ENCODE measurements at places on chromosomes 6 and 20. TPM values are rescaled to one million over a fixed set of nuclear protein-coding genes. Genes with fewer than 3 reads are reported as not detected.

SIRPD gene
- not detected for total RNA-seq

DNA sequence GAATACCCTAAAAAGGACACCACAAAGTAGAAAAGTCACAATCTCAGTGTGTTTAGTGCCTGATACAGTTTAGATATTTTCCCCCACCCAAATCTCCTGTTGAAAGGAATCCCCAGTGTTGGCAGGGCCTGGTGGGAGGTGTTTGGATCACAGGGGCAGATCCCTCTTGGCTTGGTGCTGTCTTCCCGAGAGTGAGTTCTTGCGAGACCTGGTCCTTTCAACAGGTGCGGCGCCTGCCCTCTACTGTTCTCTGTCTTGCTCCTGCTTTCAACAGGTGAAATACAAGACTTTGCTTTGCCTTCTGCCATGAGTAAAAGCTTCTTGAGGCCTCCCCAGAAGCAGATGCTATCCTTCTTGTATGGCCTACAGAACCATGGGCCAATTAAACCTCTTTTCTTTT, 534.3 kb upstream of the NRSN1 start:
- DNase-seq = no peak

- DNase-seq = no peak
Observed at GRCh38 chr6:11245381-11246256, 13.2 kb upstream of the NEDD9 start.

DNA sequence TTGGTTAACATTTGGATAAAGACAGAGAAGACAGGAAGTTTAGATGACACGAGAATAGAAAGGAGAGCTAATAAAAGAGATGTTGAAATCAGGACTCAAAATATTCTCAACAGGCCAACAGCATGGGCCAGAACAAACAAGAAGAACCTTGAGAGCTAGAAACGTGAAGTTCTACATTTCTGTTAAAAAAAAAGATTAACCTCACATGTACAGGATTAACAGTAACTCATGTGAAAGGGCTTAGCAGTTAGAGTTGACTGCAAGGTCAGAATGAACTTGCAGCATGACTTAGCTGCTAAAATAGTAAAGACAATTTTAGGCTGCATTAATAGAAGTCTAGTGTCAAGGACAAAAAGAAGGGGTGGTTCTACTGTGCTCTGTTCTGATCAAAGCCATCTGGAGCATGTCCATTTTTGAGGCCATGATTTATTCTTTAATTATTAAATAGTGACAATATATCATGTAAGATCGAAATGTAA, 331.1 kb upstream of the HSF2 start:
- no peak for DNase-seq

DNA sequence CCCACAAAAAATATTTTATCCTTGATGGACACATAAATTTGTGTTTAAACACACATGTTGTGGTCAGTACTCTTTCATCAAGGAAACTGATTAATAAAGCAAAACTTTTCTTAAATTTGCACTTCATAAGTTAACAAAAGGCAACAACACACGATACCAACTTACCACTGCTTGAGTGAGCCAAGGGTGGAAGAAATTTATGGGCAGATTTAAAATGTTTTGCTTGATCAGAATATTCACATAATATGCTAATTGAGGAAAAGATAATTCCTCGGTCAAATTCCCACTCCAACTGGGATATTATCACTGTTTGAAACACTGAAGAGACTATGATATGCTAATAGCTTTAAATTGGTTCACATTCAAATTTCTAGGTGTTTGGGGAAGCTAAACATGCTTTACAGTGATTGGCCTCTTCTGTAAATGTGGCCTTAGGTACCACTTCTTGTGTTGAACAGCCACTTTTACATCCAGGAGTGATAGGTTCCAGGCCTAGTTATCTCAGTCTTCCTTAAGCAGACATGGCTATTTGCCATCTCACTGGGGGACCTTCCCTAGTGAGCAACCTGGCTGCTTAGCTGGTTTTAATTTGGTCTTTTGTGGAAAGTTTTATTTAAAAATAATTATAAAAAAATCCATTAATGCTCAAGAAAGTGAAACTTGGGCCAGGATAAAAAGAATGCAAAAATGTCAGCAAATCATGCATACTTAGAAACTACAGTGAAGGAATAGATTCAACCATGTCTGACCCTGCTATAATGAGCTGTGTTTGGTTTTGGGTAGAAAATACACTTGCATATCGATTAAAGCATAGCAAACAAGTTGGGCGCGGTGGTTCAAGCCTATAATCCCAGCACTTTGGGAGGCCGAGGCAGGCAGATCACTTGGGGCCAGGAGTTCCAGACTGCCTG, 221.2 kb upstream of the MAP3K7 start:
- DNase-seq = no peak

DNA sequence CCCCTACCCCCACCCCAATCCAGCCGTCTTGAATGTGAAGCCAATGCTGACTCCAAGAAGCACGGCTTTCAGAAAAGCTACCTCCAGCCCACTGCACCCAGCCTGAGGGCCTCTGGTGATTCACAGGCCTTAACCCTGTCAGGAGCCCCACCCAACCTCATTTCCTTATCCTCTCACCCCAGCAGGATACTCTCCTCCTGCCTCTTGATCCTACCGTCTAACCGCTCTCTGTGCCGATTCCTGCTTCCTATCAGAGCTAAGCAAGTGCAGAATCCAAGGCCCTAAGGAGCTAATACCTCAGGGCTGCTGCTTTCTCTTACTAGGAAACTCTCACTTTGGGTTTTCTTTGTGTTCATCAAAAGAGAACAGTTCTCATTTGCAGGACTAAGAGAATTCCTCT, 47.2 kb downstream of the TRERF1 start:
- DNase-seq = peak; percentile 96

- no peak for DNase-seq
Observed at GRCh38 chr6:17536586-17536985, 63.5 kb upstream of the FAM8A1 start.

DNA sequence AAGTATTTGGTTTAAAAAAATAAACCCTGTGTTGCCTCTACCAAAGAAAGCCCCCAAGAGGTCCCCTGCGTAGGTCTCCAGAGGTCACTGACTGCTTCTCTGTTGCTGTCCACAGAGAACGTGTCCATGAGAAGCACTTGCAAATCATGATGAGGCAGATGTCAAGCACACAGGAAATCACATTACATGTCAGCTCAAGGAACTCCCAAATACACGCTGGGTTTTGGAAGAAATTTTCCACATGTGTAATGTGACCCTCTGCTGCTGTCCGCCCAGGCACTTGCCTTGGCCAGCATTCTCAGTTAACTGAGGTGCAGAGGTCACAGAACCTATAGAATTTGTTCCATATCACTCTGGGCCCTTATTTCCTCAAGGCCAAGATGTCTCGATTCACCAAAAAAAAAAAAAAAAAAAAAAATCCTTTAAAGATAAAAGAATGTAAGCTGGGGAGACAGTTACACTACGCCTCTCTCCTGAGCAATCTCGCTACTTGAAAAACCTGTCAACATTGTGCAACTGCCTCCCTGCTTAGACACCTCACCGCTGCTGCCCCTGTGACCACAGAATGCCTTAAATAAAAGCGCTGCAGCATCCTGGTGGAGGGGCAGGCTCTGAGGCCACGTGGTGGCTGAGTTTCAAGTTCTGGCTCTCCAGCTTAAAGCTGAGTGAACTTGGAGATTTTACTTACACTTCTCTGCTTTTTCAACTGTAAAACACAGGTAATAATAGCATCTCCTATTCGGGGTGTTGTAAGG, 42.3 kb downstream of the SLC22A23 start:
- DNase-seq = peak; percentile 84

- DNase-seq = no peak
Observed at GRCh38 chr6:36142971-36143838, 12.9 kb downstream of the MAPK13 start.

DNA sequence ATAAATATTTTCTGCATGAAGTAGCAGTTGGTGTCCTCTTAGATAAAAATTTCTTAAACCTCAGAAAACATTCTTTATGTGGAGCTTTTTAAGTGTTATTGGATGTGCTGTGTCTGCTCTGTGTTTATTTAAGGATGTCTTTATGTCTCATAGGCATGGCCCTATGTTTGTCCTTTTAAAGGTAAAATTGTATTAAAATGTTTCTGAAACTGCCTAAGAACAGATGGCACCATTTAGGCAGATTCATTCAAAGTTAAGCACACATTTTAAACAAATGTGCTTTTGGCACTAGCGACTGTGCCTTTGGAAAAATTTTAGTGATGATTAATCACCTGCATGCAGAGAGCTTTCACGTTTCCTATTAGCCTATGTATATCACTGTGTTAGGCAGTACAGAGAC, 125.2 kb downstream of the KIF6 start:
- peak; percentile 12 for DNase-seq

DNA sequence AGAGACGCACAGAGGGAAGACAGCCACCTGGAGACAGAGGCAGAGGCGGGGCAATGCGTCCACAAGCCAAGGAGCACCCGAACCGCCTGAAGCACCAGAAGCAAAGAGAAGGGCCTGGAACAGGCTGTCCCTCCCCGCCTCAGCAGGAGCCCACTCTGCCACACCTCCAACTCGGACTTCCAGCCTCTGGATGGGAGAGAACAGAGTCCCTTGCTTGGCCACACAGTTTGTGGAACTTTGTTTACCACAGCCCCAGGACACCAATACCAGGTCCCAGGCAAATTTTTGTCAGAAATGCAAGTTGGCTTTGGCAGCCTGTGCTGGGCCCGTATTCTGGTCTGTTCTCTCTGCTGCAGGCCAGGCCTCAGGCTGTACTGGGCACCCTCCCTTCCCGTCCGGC, 87.5 kb upstream of the RPS6KA2 start:
- DNase-seq = no peak

Measured in M059J (cell line).